ENCODE measurements at places on chromosomes 2 and 18.

DNA sequence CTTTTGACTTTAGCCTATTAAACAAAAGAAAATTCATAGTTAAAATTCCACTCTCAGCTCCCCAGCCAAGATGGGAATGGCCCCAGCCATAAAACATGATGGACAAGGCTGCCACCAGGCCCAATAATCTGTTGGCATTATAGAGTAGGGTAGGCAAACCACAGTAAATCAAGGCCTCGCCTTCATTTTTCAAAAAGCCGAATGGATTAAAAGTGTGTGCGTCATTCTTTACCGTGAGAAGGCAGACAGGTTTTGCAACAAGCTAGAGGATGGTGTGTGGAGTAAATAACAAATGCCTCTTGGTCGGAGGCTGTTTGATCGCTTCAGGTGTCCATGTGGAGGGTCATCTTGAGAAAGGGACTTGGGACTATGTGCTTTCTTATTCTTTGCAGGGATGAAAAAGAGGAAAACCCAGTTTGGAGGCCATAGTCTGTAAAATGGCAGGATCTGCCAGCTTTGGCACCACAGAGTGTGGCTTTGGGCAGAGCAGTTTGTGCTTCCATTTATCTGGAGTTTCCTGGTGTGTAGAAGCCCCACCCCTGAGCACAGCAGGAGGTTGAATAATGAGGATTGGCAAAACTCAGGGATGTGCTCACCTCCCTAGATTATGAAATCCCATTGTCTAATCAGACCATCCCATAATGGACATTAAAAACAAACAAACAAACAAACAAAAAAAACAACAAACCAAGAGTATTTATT lies 57.1 kb upstream of the ITGB6 start:
- DNase-seq = no peak

- no peak for DNase-seq
These were observed 800.4 kb upstream of the ID2 start for GRCh38 chr2:7881466-7881865.

DNA sequence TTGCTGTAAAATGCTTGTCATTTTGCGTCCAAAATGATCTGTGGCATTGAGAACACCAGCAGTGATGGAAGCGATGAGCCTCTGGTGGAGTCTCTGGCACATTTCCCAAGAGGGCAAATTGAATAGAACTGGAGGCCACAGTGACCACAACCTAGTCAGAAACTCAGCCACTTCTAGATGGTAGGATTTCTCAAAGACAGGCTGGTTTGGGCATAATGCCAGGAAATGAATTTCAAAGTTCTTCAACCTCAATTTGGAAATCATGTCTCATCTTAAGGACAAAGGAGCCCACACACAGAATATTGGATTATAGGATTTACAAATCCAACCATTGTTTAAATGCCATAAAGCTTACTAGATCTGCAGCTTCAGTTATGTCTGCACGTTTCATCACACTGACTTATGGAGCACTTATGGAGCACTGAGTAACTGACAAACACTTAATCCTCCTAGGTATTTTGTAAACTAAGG lies 132.1 kb downstream of the COL6A3 start:
- DNase-seq = no peak

- DNase-seq = no peak
These were observed 907.0 kb downstream of the CPS1 start for GRCh38 chr2:211463397-211463796.

- DNase-seq = no peak
These were observed 58.3 kb downstream of the BMPR2 start for GRCh38 chr2:202434472-202434871.

GRCh38 chr2:70529610-70530009 lies 24.0 kb downstream of the TGFA start:
- no peak for DNase-seq

DNA sequence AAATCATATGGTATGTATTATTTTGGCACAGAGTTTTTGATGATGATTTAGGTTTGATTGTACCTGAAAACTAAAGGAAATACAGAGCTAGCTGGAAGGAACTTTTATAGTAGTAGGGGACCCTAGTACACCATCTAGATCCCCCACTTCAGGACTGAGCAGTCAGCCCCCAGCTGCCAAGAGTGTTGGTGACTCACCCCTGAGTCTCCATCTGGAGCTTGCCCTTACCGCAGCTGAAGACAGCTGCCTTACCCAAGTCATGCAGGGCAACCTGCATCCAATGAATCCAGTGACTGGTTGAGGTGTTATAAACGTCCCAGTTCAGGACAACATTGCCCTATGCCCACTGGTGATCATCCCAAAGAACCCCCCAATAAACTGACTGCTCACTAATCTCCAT lies 15.3 kb downstream of the PMS1 start:
- no peak for DNase-seq

GRCh38 chr18:77647472-77647871 lies 397.8 kb downstream of the GALR1 start:
- DNase-seq = no peak

GRCh38 chr2:140128909-140129308 lies 1348.7 kb upstream of the NXPH2 start:
- no peak for DNase-seq

DNA sequence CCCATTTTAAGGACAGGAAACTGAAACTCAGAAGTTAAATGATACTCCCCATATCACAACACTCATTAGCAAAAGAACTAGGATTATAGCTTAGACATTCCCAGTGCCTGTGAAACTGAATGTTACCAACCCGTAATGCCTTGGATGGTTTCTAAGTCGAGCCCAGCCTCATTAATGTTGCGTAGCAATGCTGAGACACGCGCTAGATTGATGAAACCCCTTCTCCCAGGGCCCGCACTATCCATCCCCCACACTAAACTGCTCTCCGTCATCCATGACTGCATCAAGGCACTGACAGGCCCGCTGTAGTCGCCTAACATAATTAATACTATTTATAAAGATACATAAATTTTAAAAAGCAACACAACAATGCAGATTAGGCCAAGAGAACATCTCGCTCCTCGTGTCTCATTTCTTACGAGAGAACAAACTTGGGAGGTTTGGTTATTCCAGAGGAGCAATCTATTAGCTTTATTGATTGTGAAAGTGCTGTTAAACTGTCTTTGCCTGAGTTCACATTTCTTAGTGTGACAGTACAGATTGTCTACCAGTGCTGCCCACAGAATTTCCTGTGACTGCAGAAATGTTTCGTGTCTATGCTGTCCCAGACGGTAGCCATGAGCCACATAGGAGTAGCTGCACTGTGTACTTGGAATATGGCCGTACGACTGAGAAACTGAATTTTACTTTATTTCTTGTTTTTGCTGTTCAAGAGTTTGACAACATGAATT lies 312.2 kb upstream of the RAB12 start:
- DNase-seq = no peak
